ENCODE measurements at places on chromosomes 6 and 20. TPM values are rescaled to one million over a fixed set of nuclear protein-coding genes. Genes with fewer than 3 reads are reported as not detected.

Gene PROCR
- 124 TPM for total RNA-seq

Gene HTR1B
- not detected for total RNA-seq

Gene SLC25A27
- total RNA-seq, result 27.6 TPM

Gene ECT2L
- 4.1 TPM for total RNA-seq

Gene HDDC2
- 73.8 TPM for total RNA-seq

Gene VGLL2
- not detected for total RNA-seq

Gene STK35
- total RNA-seq, result 21.6 TPM

Gene PRRT1
- total RNA-seq, result 0.24 TPM

Gene PSMB8
- total RNA-seq, result 41.8 TPM

Gene OR12D2
- total RNA-seq, result not detected

Gene SCGN
- 4.3 TPM for total RNA-seq

Gene MYH7B
- 0.56 TPM for total RNA-seq

Gene LY6G6F
- total RNA-seq, result not detected

Gene KCNQ2
- total RNA-seq, result not detected

Gene KIFC1
- total RNA-seq, result 10.8 TPM

Gene MED20
- 6.8 TPM for total RNA-seq

Gene HBS1L
- 44.3 TPM for total RNA-seq

Gene VSTM2L
- total RNA-seq, result 0.60 TPM

Gene OTOR
- total RNA-seq, result not detected

Gene PBOV1
- total RNA-seq, result not detected

Gene HEY2
- 0.24 TPM for total RNA-seq

Gene SPINT4
- not detected for total RNA-seq

Gene KIF25
- not detected for total RNA-seq

Gene C20orf202
- total RNA-seq, result 2.0 TPM

Gene REPS1
- 25.2 TPM for total RNA-seq

Gene PCSK2
- not detected for total RNA-seq

Gene PIM1
- total RNA-seq, result 91.5 TPM

Gene C6orf132
- 19.0 TPM for total RNA-seq

Gene DEFB121
- total RNA-seq, result not detected

Gene NRN1
- 18.6 TPM for total RNA-seq

Gene ARFRP1
- 25.5 TPM for total RNA-seq

Gene VARS1
- 31.6 TPM for total RNA-seq

Gene TINAG
- not detected for total RNA-seq

Gene MUC21
- total RNA-seq, result not detected

Gene LSM2
- total RNA-seq, result 31.1 TPM

Gene ULBP1
- total RNA-seq, result 0.25 TPM

Gene PAX1
- not detected for total RNA-seq

Gene SLC35D3
- total RNA-seq, result not detected

Gene EEF1A2
- 2.8 TPM for total RNA-seq

Gene DACT2
- total RNA-seq, result 3.9 TPM

Gene MYB
- 0.56 TPM for total RNA-seq

Gene HCK
- total RNA-seq, result 68.6 TPM

Measured in omental fat pad (tissue), 4 donors.